Right cardiac atrium (tissue), 5 donors: ENCODE measurements at places on chromosomes 5 and 9. TPM values are rescaled to one million over a fixed set of nuclear protein-coding genes. Genes with fewer than 3 reads are reported as not detected.

ANKRD33B gene
- 1.3 TPM for polyA plus RNA-seq

HRH2 gene
- polyA plus RNA-seq: 18.6 TPM

LRRC19 gene
- polyA plus RNA-seq: not detected

GRIN3A gene
- polyA plus RNA-seq: 0.09 TPM

DNA sequence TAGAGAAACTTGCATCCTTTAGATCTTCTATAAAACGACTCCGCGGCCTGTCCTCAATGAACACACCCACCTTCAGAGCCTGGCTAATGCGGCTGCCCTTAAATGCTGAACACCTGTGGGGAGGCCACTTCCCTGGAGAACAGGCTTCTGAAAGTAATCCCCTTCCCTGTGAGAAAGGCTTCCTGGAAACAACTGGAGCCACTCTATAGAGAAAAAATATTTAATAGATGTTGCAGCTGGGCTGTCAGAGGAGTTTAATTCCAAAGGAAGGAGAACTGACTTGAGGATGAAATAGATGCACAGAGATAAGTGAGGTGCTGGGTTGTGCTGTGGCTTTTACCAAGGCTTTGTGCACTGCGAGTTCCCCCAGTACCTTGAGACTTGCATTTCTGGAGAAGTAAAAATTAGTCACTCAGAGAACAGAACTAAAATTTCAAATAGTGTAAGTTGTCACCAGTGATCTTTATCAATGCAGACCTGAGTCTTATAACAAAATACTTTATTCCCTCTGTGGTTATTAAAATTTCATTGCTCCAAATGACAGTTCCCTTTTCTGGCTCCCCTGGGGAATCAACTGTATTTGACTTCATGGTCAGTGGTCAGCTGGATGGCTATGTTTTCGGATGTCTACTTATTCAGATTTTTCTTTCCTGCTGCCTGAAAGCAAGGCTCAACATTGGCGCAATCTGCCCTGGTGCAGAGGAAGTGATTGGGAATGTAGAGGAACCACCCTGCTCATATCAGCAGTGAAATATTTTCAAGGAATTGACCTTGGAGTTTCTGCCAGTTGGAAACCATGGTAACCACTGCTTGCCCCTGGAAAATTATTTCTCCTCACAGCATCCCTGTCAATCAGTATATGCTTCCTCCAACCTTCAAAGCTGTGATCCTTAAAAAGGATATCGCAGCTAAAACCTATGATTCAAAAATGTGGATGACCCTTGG, 238.8 kb downstream of the SMARCA2 start:
- DNase-seq: no peak

DNA sequence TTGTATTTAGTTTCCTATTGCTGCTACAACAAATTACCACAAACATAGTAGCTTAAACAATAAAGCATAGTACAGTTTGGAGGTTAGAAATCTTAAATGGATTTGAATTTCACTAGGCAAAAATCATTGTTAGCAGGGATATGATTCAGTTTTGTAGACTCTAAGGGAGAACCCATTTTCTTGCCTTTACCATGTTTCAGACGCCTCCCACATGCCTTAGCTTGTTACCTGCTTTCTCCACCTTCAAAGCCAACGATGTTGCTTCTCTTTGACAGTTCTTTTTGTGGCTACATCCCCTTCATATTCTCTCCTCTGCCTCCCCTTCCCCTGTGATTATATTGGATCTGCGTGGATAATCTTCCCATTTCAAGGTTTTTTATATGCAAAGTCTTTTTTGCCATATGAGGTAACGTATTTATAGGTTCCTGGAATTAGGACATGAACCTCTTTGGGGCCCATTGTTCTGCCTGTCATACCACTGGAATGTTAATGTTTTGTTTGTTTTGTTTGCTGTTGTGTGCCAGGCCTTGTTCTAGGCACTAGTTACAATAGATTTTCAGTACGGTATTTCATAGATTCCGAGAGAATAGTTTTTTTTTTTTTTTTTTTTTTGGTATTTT, 54.1 kb downstream of the UHRF2 start:
- no peak for DNase-seq

- peak; percentile 90 for DNase-seq
These were observed 73.8 kb upstream of the IL17B start for GRCh38 chr5:149452665-149453617.

- DNase-seq: no peak
These were observed 174.4 kb downstream of the CARTPT start for GRCh38 chr5:71893451-71893850.

- DNase-seq: peak; percentile 78
These were observed 571 bp downstream of the CNTFR start for GRCh38 chr9:34588671-34589635.

GRCh38 chr5:142287973-142288313, 36.9 kb downstream of the SPRY4 start:
- no peak for DNase-seq

- DNase-seq: no peak
These were observed 53.8 kb upstream of the FTMT start for GRCh38 chr5:121797681-121798518.

GRCh38 chr5:54224103-54224826, 86.1 kb downstream of the ARL15 start:
- DNase-seq: no peak

- no peak for DNase-seq
These were observed 247.1 kb upstream of the PANK3 start for GRCh38 chr5:168826246-168826725.

DNA sequence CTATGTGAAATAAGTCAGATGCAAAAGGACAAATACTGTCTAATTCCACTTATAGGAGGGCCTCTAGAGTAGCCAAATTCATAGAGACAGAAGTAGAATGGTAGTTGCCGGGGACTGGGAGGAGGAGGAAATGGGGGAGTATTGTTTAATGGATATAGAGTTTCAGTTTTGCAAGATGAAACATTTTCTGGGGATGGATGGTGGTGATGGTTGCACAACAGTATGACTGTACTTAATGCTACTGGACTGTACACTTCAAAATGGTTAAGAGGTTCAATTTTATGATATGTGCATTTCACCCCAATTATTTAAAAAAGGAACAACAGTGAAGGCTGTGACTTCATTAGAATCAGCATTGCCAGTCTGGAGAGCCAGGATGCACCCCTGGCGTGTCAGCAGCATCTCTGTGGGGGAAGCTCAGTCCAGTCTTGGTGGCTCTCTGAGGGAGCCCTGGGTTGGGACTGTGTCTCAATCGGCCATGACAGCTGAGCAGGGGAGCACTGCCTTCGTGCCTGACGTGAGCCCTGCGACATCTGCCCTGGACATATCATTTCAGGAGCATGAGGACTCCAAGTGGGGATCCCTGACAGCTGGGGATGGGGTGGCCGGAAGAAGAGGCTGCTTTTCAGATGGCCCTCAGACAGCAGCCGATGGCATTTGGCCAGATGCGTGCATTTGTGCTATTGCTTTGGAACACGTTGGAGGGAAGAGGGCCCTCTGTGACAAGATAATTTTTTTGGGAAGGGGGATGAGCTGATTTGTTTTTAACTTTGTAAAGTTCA, 130.8 kb upstream of the STC2 start:
- peak; percentile 60 for DNase-seq
